Cerebellum (tissue), 4 donors: ENCODE measurements at places on chromosomes 1 and 21. TPM values are rescaled to one million over a fixed set of nuclear protein-coding genes. Genes with fewer than 3 reads are reported as not detected.
A peak's percentile ranks its signal among the peaks of the same experiment; 100 is the strongest.

- no peak for DNase-seq
Measured at GRCh38 chr1:232368821-232369321, 261.1 kb downstream of the SIPA1L2 start.

- no peak for DNase-seq
Measured at GRCh38 chr1:119516680-119517079, 9.7 kb downstream of the HSD3B1 start.

DNA sequence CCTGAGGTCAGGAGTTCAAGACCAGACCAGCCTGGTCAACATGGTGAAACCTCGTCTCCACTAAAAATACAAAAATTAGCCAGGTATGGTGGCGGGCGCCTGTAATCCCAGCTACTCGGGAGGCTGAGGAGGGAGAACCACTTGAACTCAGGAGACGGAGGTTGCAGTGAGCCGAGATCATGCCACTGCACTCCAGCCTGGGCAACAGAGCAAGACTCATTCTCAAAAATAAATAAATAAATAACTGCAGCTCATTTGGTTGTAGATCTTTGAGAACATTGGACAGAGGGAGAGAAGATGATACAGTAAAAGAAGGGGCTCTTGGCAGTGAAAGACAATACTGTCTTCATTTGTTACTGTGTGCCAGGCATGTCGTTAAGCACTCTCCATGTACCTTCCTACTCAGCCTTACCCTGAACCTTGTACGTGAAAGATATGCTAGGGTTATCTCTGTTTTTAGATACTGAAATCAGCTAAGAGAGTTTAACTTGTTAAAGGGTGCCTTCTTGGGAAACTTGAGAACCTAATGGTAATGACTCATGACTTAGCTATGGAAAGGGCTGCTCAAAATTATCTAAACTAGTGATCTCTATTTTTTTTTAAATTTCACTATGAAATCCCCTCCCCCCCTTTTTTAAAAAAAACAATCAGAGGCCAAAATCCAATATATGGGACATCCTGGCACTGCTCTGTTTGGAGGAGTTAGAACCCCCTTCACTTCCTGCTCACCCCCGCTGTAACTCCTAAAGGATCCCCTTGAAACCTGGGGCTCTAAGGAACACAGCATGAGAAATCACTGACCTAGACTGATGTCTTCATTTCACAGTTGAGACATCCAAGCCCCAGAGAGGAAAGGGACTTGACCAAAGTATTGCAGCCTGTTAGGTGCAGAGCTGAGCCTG lies 6.8 kb upstream of the KPNA6 start:
- DNase-seq = no peak

- DNase-seq = no peak
Measured at GRCh38 chr21:33908760-33909159, 6.8 kb downstream of the ATP5PO start.

- DNase-seq = no peak
Measured at GRCh38 chr1:89910780-89911179, 84.1 kb upstream of the ZNF326 start.

GRCh38 chr1:212285685-212286555 lies 710 bp downstream of the PPP2R5A start:
- DNase-seq = peak; percentile 34

- DNase-seq = no peak
Measured at GRCh38 chr1:81391125-81391828, 409.5 kb upstream of the ADGRL2 start.

- no peak for DNase-seq
Measured at GRCh38 chr1:41642922-41643821, 158.7 kb upstream of the EDN2 start.

GRCh38 chr1:212484701-212485570 lies 52.2 kb downstream of the NENF start:
- no peak for DNase-seq

GRCh38 chr21:46145840-46146691 lies 9.3 kb downstream of the FTCD start:
- DNase-seq = no peak

GRCh38 chr1:35475356-35475755 lies 81.8 kb downstream of the KIAA0319L start:
- DNase-seq = no peak

DNA sequence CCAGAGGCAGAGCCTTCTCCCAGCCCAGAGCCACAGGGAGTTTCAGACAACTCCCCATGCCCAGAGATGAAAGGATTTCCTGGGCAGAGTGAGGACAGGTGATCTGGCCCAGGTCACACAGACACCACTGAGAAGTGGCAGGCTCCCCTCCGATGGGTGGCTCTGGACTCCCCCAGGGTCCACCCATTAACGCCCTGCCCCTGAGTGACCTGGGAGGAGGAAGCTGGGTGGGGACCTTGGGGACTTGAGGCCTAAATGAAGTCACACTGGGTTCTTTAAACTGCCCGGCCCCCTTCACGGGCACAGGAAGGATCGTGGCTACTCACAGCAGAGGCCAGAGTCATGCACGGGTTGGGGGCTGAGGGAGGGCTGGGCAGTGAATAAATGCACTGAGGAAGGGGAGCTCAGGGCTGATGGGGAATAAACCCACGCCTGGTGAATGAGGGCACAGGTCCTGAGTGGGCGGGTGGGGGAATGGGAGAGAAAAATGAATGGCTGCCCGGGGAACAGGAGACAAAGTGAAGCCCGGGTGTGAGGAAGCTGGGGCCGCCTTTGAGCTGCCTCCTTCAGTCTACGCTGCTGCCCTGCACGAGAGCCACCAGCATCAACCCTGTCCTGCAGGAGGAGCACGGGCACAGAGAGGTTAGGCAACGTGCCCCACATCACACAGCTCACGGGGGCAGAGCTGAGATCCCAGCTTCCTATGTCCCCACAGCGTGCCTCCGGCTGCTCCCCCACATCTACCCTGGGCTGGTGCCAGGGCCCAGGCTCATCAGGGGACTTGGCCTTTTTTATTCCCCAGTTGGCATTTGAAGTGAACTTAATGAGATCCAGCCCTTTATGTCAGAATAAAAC lies 404.3 kb downstream of the MATN1 start:
- DNase-seq = no peak

GRCh38 chr1:18118078-18118477 lies 10.5 kb downstream of the IGSF21 start:
- no peak for DNase-seq

TSHB gene
- total RNA-seq = not detected

KRTAP19-1 gene
- not detected for total RNA-seq

HRNR gene
- total RNA-seq = not detected

FCRLB gene
- total RNA-seq = 1.4 TPM

PGM1 gene
- total RNA-seq = 16.2 TPM

NBPF6 gene
- 0.18 TPM for total RNA-seq

BARHL2 gene
- 1.5 TPM for total RNA-seq

ARID1A gene
- 39.1 TPM for total RNA-seq

GNAT2 gene
- not detected for total RNA-seq

CLDN14 gene
- total RNA-seq = not detected

B3GALNT2 gene
- total RNA-seq = 37.0 TPM
